ENCODE measurements at places on chromosomes 16 and 17.

DNA sequence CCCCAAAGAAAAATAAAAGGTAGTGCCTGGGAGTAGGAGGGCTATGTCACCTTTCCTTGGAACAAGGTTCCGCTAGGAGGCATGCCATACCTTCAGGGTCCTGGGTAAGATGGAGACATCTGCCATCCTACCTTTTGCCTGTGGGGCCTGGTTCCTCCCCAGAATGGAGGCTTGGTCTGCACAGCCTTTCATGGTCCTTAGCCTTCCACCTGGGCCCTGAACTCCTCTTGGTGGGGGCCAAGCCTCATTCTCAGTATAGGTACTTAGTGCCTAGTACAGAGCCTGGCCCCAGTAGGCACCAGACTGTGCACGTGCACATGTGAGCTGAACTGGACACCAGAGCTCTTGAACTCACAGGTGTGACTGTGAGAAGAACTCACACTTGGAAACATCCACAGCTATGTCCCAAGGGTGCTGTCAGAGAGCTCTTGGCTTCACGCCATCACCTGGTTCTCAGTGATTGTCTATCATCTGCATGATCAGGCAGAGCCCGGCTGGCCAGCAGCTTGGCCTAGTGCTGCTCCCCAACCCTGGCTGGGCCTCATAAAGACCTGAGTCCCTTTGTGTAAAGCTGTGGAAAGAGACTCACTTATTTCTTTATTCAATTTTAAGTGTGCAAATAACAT is 143.2 kb downstream of the SOCS1 start:
- no peak for DNase-seq

DNA sequence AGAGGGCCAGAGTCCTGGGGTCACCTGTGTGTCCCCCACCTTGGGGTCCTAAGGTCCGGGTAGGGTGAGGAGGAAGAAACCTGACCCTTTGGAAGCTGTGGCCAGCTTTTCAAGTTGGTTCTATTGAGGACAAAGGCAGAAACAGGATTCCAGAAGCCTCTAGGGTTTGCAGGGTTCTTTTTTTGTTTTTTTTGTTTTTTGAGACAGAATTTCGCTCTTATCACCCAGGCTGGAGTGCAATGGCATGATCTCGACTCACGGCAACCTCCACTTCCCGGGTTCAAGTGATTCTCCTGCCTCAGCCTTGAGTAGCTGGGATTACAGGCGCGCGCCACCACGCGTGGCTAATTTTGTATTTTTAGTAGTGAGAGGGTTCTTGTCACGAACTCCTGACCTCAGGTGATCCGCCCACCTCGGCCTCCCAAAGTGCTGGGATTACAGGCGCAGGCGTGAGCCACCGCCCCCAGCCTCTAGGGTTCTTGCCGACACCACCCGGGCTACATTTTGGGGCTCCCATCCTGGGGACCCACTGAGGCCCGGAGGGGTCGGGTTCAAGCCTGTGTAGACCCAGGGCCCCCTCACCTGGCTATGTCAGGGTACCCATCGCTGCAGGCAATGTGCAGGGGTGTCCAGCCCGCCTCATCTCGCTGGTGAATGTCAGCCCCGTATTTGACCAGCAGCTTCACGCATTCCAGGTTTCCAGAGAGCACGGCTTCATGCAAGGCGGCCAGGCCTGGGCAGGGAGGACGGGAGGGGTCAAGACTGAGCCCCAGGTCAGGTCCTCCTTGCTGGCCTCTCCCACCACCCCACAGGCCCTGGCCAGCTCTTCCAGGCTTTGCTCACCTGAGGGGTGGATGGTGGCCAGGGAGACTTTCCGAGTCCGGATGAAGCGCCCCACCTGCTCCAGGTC is 674 bp downstream of the PPP1R27 start:
- no peak for DNase-seq

- DNase-seq: no peak
Observed at GRCh38 chr17:39722965-39723848, 7.1 kb downstream of the MIEN1 start.

- DNase-seq: peak; percentile 38
Observed at GRCh38 chr16:1300664-1301476, 8.6 kb upstream of the UBE2I start.

DNA sequence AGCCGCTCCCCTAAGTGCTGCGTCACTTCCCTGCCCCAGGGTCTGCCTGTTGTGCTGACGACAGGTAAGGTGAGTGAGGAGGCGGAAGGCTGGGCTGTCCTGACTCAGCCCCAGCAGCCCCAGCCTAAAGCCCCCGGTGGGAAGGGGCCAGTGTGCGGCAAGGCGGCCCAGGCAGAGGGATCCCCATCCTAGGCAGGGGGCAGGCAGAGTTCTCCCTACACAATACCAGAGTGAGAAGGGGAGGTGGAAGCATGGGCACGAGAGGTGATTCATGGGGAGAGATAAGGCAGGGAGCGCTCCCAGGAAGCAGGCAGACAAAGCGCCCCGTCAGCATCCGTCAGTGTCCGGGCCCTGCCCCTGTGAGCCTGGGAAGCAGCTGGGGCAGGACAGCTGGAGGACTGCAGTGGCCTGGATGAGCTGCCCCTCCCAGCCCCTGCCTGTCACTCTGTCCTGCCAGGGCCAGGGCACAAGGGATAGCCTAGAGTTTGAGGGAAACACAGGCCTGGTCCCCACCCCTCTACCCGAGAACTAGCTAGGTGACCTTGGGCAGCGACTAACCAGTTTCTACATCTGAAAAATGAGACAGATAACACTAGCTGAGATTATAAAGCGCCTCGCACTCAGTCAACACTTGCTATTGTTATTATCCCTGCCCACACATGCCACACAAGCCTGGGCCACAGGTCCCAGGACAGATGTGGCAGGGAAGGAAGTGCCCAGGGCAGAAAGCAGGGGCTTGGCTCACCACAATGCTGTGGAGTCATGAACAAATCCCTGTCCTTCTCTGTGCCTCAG is 3.8 kb downstream of the FAM83G start:
- no peak for DNase-seq

- no peak for DNase-seq
Observed at GRCh38 chr17:61366076-61366714, 33.4 kb upstream of the TBX2 start.

DNA sequence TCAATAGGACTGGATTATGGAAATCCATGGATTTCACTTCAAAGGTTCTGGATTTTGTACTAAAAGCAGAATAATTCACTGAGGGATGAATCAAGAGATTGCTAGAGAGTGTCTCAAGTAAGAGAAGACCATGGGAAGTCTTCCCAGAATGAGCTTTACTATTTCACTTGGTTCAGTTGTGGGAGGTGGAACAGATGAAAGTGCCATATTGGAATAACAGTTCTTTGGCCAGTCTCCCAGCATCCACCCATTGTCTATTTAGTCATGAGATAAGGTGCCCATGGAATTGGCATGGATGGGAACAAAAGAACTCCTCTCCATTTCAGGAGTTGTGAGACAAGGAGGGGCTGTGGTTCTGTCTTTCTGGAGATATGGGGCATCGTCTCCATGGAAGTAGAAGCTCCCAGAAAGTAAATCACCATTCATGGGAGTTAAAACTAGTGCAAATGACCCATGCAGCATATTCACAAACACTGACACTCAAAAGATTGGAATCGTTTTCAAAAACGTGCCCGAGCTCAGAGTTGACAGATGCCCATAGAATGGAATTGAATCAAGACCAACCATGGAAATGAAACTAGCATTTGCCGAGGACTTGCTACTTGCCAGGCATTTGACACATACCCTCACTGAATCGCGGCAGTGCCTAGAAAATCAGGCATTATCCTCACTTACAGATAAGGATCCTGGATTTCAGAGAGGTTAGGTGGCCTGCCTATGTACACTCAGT is 36.2 kb upstream of the CLEC3A start:
- no peak for DNase-seq

DNA sequence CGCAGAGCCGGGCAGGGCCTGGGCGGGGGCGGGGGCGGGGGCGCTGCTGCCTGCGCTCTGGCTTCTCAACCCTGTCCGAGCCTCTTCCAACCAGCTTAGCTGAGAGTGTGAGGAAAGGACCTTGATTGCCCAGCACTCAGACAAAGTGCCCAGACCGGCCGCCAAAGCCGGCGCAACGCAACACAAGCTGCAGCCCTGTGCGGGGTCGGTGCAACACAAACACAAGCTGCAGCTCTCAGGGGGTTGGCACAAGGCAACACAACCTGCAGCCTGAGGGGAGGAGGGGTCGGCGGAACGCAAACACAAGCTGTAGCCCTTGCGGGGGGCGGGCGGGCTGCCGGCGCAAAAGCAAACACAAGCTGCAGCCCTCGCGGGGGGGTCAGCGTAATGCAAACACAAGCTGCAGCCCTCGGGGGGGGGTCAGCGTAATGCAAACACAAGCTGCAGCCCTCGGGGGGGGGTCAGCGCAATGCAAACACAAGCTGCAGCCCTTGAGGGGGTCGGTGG is 60.0 kb downstream of the KLHDC4 start:
- DNase-seq: no peak

GRCh38 chr16:68370581-68371275 is 59.9 kb downstream of the PRMT7 start:
- DNase-seq: no peak

DNA sequence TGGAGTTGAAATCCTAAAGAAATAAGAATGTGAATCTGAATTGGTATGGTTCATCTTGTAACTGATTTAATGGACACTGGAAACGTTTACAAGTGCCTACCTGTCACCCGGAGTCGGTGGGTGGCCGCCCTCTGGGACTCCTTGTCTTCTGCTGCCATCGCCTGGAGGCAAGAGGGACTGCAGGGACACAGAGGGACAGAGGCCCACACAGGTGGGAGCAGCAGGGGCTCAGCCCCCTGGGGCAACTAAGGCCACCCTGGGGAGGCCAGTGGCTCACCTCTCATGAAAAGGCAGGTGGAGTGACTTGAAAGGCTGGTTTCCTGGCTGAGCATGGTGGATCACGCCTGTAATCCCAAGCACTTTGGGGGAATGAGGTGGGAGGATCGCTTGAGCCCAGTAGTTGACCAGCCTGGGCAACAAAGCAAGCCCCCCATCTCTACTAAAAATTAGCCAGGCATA is 23.2 kb downstream of the TMEM92 start:
- DNase-seq: peak; percentile 49

DNA sequence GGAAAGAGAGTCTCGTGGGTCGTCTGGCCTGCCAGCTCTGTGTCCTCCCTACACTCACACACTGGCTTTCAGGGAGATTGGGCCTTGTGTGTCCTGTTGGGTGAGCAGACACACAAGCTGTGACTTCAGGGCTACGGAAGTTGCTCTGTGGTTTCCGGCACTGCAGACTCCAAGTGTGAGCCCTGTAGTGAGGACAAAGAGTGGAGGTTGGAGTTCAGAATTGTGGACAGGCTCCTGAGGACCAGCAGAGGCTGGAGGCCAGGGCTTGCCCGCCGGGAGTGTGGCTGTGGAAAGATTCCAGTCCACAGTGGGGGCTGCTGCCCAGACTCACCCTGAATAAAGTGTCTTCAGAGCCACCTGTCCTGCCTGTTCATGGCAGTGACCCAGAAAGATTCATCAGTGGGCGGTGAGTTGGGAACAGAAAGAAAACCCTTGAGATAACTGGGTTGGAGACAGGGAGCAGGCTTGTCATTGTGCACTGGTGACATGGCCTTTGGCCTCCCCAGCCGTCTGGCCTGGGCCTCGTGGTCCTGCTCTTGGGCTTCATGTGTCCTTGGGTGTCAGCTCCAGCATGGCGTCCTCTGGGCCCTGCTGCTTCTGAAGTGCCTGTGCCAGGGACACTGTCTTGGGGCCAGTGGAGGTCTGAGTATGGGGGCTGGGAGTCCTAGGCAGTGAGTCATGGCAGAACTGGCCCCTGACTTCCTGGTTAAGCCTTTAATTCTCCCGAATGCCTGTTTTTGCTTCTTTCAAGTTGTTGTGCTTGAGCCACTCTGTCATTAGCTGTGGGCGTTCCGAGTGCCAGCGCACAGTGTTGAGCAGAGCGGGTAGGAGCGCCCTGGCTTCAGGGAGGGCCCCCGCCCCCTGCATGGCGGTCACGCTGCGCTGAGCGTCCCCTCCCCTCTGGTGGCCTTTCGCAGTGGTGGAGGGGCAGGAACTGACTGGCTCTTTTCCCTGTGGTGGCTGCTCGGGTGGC is 19.9 kb upstream of the ZNF750 start:
- no peak for DNase-seq

DNA sequence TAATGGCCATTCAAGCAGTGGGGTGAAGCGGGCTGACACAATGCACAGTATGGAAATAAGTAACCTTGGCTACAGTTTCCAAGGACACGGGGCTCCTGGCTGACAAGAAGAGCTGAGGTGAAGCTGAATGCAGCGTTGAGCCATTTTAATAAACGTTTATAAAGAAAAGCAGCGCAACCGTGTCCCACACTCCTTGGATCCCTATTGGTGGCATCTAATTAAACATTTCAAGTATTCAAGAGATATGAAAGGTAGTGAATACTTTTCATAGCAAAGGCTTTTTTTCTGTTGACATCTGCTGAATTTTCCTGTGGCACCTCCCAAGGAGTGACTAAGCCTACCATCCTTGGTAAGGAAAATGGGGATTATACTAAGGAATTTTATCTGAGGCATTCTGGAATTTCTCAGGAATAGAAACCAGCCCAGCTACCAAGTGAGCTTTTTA is 26.5 kb downstream of the DUSP14 start:
- no peak for DNase-seq

DNA sequence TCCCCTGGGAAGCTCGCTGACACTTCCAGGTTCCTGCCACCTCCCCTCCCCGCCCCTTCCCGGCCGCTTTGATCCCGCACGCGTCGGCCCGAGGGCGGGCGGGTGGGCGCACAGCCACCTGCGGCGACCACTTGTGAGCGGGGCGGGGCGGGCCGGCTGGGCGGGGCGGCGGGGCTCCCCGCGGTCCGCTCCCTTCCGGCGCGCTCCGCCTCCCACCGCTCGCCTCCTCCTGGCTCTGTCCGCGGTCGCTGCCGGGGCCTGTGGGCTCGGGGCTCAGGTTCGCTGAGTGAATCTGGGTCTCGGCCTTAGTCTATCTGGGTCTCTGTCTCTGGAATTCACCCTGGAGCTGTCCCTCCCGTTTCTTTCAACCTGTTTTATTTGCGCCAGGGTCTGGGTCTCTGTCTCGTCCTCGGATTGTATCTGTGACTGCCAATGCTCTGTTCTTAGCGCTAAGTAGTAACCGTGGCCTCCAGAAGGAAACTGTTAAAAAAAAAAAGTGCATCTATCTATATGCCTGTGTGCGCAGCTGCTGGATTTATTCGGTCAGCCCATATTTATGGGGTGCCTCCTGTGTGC is 2.7 kb upstream of the HES7 start:
- no peak for DNase-seq

DNA sequence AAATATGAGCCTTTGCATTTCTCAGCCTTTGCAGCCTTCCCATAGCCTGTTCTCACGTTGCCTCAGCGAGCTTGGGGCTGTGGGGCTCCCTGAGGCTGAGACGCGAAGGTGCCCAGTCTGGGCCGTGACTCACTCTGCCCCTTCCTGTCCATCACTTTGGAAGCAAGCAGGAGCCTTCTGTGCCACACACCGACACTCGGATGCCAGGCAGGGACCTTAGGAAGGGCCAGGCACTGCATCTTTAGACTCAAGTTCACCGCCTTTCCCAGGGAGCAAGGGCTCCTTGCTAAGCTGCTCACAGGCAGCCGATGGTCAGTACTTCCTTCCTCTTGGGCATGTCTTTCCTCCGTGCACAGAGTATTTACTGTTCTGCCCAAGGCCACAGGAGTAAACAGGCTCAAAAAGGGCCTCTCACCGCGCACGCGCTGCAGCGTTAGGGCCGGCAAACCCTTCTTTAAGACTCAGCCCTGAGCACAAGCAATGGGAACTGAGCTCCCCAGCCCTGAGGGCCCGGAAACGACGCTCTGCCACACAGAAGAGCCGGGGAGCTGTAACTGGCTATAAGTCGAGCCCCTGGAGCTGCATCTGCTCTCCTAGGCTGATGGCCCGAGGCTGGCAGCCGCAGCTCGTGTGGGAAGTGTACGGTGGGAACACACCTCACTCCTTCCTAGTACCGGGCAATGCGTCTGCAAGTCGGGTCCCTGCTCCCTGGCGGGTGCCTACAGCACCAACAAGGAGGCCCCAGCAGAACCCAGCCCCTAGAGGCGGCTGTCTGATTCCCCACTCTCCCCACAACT is 7.2 kb downstream of the TIMM22 start:
- DNase-seq: no peak
